ENCODE measurements at places on chromosomes 16 and 17.

DNA sequence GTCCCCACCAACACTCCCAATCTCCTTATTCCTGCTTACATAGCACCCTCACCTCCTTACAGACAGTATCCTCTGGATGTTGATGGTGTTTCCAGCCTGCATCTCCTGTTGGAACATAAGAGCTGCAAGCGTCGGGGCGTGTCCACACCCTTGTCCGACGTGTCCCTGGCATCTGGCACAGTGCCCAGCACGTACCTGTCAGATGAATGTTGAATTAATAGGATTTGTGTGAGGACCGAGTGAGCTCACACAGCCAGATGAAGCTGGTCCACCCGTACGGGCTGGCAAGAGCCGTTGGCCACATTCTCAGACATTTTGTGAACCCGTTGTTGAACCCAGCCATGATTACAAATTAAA, 12.2 kb upstream of the CBX4 start:
- DNase-seq: no peak

GRCh38 chr16:30005341-30006094, 5.3 kb downstream of the DOC2A start:
- DNase-seq: peak; percentile 52

DNA sequence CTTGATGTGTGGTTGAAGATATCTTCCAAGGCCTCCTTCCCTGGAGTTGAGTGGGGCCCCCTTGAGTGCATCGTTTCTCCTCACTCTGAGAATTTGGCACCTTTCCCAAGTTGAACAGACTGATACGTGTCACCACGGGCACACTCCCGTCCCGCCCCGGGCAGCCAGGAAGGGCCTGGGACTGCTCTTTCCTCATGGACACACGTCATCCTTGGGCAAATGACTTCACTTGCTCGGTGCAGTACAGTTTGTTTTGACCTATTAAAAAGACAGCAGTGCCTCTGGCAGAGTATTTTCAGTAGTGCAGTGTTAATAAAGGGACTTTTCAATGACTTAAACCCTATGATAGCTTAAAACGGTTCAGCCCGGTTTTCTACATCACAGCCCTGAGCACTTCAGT, 59.9 kb downstream of the SEC14L1 start:
- no peak for DNase-seq

DNA sequence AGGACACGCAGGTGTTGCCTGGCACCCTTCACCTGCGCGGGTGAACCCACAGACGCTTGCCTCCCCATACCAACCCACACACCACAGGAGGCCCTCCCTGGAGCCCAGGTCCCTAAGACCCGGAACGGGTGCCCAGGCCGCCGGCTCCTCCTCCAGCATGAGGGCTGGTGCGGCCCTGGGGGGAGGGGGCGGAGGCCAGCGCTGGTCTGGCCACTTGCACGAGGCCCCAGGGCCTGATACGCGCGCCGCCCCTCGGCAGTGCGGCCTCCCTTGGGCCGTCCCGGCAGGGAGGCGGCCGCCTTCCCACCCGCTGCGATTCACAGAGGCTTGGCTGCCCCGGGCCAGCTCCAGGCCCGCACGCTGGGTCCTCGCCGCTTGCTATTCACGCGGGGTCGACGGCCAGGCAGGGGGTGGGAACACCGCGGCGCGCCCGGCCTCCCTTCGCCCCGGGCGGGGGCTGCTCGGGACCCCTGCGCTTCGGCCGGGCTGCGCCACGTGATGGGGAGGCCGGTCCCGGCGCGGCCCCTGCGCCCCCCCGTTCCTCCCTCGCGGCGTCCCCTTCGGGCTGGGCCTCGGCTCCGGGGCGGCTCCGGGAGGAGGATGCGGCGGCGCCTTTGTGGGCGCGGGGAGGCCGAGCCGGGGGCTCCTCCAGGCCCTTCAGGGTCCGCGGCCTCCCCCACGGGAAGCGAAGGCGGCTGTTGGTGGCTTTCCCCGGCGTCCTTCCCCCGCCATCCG, 685 bp downstream of the FASN start:
- peak; percentile 24 for DNase-seq

DNA sequence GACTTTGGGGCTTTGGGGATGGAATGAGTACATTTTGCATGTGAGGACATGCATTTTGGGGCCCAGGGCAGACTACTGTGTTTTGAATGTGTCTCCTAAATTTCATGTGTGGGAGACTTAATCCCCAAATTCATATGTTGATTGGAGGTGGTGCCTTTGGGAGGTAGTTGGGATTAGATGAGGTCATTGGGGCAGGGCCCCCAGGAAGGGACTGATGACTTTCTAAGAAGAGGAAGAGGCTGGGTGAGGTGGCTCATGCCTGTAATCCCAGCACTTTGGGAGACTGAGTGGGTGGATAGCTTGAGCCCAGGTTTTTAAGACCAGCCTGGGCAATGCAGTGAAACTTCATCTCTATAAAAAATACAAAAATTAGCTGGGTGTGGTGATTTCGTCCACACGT, 42.8 kb upstream of the RAI1 start:
- DNase-seq: no peak

DNA sequence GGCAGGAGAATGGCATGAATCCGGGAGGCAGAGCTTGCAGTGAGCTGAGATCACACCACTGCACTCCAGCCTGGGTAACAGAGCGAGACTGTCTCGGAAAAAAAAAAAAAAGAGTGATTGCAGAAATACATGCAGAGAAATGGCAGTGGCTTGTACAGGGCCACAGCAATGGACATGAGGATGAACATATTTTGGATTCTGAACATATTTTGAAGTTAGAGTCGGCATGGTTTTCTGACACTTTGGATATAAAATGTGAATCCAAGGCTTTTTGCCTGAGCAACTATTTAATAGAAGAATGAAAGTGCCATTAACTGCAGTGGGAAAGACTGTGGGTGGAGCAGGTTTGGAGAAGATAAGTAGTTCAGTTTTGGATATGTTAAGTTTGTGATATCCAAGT, 35.8 kb downstream of the CPD start:
- no peak for DNase-seq

- no peak for DNase-seq
Measured at GRCh38 chr16:23952128-23952970, 116.6 kb downstream of the PRKCB start.

DNA sequence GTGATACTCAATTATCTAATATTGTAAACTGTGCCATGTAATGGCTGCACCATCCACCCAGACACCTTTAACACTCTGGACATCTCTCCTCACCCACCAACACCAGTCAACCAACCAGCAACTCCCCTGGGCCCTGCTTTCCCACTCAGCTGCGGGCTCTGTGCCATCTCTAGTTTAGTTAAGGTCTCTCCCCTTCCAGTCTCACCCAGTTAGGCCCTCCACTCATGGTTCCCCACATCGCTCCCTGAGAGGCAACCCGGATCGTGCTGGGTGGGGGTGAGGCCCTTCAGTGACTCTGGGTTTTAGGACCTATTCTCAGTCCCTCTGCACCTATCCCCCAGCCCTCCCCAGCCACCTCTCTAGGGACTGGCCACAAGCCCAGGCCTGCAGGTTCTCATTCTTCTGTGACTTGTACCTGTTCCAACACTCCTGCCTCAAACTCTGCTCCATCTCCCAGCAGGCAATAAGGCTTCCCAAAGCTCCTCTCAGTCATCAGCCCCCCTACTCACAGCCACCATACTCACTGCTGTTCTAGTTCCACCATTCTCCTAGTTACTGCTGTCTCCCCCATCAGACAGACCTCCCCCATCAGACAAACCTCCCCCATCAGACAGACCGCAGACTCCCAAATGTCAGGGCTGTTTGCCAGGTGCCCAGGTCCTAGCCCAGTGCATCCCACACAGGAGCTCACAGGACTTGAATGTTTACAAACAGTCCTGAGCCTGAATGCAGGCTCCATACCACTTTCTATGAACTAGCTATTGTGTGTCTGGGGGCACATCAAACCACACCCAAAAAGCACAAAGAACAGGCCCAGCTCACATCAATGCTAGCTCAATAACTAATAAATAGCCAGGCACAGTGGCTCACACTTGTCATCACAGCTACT, 2.6 kb downstream of the TK2 start:
- no peak for DNase-seq

DNA sequence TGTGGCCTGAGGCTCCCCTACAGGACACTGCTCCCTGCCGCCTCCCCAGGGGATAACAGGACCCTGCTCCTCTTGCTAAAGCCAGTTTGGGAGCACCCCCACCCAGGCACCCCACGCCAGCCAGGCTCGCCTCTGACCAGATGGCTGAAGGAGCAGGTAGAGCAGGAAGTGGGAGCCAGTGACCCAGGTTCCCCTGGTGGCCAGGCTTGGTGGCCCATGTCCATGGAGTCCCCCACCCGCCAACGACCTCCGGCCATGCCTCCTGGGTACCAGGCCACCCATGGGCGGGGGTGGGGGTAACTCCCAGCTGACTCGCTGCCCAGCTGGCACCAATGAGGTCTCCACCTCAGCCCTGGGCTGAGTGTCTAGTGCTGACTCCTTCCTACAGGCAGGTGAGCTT, 10.0 kb downstream of the BCAR1 start:
- no peak for DNase-seq

- no peak for DNase-seq
Measured at GRCh38 chr16:85610059-85610445, 3.1 kb upstream of the GSE1 start.

GRCh38 chr17:9381068-9381467, 194.6 kb downstream of the STX8 start:
- DNase-seq: no peak

DNA sequence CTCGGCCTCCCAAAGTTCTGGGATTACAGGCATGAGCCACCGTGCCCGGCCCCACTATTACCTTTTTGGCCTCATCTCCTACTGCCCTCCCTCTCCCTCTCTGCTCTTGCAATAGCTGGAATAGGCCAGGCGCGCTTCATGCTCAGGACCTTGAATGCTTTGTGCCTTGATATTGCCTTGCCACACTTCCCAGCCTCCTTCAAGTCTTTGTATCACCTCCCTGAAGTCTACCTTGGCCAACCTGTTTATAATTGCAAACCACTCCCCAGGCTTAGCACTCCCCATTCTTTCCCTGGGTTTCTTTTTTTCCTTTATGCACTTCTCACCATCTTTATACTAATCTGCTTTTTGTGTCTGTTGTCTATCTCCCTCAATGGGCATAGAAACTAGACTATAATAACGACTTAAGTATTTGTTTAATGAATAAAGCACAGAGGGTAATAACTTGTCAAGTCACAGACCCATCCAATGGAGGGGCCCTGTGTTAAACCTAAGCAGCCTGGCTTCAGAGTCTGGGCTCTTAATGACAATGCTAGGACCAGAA, 6.6 kb downstream of the OGFOD1 start:
- no peak for DNase-seq

- no peak for DNase-seq
Measured at GRCh38 chr17:4766723-4767122, 5.0 kb upstream of the TM4SF5 start.

DNA sequence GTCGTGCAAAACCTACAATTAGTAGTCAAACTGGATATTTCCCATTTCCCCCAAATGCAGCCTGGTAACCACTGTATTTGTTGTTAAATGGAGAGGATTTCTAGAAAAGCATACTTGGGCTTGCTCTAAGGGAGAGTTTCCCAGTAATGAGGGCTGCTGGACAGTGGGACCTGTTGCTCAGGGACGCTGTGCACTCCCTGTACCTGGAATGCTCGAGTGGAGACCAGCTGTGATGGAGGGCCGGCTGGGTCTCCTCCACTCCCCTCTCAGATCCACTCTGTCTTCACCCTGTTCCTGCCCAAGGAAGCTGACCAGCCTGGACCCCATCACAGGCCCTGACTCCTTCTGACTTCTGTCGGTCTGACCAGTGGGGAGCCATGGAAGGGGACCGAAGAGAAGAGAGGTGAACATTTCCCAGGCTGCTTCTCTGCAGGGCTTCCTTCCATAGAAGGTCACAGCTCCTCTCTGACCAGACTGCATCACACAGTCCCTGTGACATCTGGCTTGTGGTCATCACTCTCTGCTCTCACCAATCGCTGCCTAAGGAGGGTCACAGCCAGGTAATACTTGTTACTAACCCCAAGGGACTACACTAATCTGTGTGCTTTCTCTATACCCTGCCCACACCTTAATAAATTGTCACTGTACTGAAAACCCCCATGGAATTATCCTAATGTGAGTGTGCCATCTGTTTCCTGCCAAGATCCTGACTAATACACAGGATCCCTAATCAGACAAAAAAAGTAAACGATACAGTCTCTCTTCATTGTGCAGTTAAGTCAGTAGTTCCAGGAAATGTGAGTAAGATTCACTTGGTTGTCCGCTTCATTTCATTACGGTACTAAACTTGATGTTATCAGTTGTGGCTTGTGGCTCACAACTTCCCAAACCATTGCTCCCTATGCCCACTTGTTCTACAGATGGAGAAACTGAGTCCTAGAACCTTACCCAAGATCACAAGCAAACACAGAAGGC, 102.4 kb downstream of the CCT6B start:
- DNase-seq: no peak

DNA sequence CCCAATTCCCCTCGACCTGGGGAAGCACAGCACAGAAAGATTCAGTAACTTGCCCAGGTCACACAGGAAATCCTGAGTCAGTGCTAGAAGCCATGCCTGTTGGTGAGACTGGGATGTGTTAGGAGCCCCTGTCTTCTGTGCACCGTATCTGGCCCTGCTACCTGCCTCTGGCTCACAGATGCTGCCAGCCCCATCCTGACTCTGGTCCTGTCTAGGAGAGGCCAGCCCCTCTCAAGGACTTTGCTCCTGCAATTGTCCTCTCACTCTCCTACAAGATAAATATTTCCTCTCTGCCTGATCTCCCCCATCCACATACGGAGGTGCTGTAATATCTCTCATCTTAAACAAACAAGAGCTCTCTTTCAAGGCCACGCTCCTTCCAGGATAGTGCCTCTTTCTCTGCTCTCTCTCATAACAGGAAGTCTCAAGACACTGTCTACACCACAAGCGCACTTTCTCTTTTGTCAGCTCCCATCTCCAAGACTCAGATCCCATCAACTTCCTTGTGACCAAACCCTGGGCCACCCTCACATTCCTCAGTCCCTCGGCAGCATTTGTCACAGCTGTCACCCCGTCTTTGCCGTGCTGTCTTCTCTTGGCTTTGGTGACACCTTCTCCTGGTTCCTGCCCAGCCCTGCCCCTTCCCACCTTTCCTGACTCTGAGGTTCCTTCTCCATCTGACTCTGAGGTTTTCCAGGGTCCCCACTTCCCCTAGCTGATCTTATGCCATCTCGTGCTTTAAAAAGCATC, 1.9 kb downstream of the SLC13A2 start:
- no peak for DNase-seq

- no peak for DNase-seq
Measured at GRCh38 chr16:83134638-83135037, 507.9 kb downstream of the CDH13 start.

- no peak for DNase-seq
Measured at GRCh38 chr16:4383591-4384444, 12.2 kb downstream of the VASN start.
